ENCODE measurements at places on chromosomes 11 and 22.

DNA sequence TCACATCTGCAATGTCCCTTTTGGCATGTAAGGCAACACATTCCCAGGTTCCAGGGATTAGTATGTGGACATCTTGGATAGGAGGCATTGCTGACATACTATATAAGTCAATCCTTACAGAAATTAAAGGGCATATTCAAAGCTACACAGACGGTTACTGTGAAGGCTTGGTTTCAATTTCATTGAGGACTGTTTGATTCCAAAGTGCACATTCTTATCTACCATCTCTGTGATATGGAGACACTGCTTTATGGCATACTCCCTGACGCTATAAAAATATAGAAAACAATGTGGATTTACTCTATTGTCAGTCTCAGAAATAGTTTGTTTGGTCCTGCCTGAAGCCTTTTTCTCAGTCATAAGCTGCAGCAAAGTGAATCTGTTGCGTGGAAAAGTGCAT, 1486.7 kb downstream of the FAM181B start:
- no peak for DNase-seq

DNA sequence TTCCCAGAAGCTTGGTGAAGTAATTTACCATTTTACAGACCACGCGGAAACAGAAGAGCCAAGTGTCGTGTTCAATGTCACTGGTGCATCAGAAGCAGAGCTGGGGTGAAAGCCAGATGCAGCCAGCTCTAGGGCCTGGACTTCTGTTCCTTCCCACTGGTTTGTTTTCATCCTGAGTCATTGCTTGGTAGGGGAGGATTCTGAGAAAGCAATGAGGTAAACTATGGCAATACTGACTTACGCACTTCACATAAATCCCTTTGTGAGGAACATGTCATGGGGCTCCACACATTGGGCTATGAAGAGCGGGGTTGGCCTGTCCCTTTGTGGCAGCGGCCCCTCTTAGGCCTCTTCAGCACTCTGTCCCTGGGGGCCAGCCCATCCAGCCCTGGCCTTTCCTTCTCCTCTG, 52.4 kb upstream of the RBFOX2 start:
- DNase-seq = no peak

GRCh38 chr11:79097246-79097875, 343.5 kb downstream of the TENM4 start:
- no peak for DNase-seq

DNA sequence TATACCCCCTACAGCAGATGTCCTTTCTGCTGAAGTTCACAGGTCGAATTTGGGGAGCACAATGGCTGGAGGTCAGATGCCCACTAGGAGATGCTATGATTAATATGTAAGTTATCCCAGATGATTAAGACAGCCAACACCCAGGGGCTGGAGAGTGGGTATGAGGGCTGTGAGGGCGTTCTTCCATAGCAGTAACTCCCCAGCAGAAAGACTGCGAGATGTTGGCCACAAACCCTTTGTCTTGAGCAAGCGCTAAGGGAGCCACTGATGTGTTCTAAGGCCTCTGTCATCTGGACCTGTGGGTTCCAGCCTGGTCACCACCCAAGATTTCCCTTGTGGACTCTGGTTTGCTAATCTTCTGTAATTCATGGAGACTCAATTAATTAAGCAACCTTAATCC, 77.6 kb downstream of the BMAL1 start:
- no peak for DNase-seq

GRCh38 chr11:19711911-19712280, 741 bp upstream of the NAV2 start:
- DNase-seq = peak; percentile 30

- DNase-seq = no peak
These were observed 12.1 kb upstream of the TMEM45B start for GRCh38 chr11:129803533-129803932.

DNA sequence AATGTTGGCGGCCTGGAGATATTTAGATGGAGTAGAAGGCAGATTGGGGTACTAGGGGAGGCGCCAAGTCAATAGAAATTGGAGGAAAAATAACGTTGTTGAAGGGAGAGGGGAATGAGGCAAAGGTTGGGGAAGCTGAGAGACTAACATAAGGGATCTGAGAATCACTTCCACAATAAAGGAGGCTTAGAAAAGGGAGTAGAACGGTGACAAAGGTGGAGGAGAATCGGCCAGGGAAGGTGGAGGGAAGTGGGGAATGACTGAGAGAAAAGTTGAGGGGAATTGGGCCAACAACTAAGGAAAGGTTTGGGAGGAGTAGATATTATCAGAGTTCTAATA, 510 bp downstream of the PPME1 start:
- no peak for DNase-seq

DNA sequence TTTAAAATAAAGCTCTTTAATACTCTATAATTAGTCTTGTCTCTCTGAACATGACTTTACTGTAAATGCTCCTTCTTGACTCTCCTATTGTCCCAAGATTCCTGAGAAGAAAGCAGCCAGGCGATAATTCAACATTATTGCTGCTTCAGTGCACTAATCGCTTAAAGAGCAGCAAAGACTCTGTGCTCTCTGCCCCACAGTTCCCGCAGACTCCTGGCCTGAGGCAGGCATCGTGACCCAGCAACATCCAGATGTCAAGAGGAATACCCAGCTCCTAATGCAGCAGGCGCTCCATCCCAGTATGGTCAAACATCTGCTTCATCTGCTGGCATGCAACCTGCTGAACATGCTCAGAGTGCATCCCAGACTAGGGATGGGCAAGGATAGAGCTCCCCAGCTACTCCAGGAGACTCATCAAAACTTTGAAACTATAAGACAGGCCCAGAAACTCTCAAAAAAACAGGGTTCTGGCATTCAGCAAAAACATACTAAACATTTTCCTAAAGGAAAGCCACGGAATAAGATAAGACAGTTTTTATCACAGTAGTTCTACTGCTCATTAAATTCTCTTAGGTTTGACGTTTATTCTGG, 270.0 kb downstream of the SOX6 start:
- DNase-seq = no peak

- DNase-seq = no peak
These were observed 86.6 kb downstream of the DDX10 start for GRCh38 chr11:108751444-108751843.

DNA sequence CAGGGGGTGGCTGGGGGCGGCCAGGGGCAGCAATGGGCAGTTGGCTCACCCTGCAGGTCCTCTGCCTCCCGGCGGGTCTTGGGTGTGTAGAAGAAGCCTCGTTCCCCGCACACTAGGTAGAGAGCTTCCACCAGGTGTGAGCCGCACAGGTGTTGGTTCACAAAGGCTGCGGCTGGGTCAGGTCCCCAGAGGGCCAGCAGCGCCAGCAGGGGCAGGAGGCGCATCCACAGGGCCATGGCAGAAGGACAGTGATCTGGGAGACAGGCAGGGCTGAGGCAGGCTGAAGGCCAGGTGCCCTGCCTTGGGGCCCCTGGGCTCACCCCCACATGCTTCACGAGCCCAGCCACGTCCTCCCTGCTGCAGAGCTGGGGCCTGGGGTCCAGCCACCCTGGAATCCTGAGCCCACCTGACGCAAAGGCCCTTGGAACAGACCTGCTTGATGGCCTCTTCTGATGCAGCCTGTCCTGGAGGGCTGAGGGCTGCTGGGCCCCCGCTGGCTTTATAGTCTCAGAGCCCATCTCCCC, at the start of gene INS:
TSS of gene INS (minus strand) at position 474 of the 524 bp plus-strand sequence. CDS start at position 236, 238 bp downstream.
- DNase-seq = no peak

DNA sequence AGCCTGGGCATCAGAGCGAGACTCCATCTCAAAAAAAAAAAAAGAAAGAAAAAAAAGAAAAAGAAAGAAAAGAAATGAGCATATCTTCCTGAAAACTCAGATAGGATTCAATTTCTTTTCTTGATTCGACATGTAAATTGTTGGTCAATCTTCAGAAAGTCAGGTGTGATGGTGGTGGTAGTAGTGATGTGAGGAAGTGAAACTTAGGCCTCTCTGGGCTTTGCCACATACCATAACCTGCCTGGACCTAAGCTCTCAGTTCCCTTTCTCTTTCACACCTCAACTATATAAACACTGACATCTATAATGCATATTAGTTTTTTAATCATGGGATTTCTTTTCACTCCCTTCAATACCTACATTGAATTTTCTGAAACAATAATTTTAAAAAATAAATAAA, 98.0 kb upstream of the TBCEL start:
- no peak for DNase-seq

DNA sequence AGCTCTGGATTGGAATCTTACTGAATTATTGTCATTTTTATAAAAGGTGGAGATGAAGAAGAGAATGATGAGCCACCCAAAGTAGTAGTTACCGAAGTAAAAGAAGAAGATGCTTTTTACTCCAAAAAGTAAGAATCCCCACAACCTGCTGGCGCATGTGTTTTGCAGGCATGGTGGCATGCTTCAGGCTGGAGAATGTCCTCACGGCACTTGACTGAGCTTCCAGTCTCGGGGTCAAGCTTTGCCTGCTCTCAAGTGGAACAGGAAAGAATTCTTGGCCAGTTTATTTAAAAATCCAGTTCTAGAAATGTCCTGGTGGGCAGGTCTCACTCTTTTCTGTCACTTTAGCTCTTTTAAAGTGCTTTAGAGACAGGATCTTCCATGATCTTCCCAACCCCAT, 17.5 kb downstream of the NUP50 start:
- no peak for DNase-seq

GRCh38 chr11:122812638-122813037, 25.7 kb upstream of the CRTAM start:
- no peak for DNase-seq

- no peak for DNase-seq
These were observed 56.6 kb upstream of the LIN7C start for GRCh38 chr11:27563201-27563600.

- no peak for DNase-seq
These were observed 606 bp downstream of the DRG1 start for GRCh38 chr22:31400023-31400397.

DNA sequence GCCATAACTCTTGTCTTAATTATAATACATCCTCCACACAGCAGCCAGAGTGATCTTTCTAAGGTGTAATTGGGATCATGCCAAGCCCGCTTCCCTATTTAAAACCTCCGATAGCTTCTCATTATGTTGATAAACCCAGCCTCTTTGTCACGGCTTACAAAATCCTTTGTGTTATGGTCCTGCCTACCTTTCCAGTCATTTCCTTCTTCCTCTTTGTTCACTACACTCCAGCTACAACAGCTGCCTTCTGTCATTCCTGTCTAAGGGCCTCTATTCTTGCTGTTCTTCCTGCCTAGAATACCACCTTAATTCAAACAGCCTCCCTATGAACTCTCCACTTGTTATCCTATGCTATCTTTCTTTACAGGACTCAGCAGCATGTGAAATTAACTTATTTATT, 70.6 kb upstream of the CAPRIN1 start:
- no peak for DNase-seq

- DNase-seq = no peak
These were observed 256.5 kb downstream of the MN1 start for GRCh38 chr22:27545085-27545484.

GRCh38 chr11:46480166-46480726, 88.7 kb upstream of the CHRM4 start:
- no peak for DNase-seq

DNA sequence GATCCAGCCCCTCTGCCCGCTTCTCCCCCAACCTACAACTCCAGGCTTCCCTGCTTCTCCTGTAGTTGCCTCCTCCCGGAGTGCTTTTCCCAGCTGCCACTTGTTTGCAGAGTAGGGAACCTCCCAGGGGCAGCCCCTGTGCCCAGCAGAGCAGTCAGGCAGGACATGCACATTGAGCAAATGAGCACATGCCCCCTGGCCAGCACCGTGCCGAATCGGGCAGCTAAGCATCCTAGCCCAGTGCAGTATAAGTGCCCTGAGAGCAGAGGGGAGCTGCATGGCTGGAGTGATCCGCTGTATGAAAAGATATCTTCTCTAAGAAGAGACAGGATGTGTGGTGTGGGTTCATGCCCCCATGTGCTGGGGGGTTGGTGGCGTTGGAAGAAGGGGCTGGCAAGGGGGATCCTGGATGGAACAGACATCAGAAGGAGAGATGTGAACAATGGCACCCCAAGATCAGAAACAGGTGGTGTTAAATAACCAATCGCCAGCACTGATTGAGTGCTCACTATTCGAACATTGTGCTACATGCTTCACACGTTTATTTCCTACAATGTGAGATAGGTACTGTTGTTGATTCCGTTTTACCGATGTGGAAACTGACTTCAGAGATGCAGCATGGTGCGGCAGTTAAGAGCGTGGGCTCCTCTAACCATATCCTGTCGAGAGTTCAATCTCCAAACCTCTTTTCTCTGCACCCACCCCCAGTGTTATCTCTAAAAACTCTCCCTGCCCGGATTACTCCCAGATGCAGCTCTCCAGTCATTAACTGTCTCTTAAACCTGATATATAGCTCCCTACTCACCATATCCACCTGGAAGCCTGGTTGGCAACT, 1.2 kb downstream of the AIP start:
- peak; percentile 35 for DNase-seq

GRCh38 chr11:41245704-41246398, 213.6 kb downstream of the LRRC4C start:
- no peak for DNase-seq
